ENCODE measurements at places on chromosomes 1 and 21.

DNA sequence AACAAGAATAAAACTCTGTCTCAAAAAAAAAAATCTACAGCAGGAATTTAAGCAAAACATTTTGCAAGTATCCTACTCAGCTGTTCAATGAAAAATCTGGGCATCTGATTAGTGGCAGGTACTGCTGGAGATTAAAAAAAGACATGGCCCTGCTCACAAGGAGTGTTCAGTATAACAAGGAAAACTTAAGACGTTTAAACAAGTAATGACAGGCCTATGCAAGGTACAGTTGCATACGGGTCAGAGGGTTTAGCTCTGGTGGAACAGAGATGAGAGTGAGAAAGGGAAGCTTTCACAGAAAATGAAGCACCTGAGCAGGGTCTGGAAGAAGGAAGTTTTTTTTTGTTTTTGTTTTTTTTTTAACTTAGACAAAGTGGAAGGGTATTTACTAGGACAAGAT is 23.0 kb downstream of the SNRNP40 start:
- DNase-seq = no peak

DNA sequence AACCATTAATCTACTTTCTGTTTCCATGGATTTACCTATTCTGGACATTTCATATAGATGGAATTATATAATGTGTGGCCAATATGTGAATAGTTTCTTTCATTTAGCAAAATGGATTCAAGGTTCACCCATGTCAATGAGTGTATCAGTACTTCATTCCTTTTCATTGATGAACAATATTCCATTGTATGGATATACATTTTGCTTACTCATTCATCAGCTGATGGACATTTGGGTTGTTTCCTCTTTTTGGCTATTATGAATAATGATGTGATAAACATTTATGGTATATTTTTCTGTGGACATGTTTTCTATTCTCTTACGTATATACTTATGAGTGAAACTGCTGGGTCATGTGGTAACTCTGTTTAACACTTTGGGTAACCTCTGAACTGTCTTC is 97.8 kb downstream of the SCMH1 start:
- DNase-seq = no peak

GRCh38 chr1:56002231-56002630 is 577.1 kb downstream of the PLPP3 start:
- DNase-seq = no peak

- no peak for DNase-seq
Observed at GRCh38 chr1:94713472-94714141, 106.5 kb upstream of the SLC44A3 start.

DNA sequence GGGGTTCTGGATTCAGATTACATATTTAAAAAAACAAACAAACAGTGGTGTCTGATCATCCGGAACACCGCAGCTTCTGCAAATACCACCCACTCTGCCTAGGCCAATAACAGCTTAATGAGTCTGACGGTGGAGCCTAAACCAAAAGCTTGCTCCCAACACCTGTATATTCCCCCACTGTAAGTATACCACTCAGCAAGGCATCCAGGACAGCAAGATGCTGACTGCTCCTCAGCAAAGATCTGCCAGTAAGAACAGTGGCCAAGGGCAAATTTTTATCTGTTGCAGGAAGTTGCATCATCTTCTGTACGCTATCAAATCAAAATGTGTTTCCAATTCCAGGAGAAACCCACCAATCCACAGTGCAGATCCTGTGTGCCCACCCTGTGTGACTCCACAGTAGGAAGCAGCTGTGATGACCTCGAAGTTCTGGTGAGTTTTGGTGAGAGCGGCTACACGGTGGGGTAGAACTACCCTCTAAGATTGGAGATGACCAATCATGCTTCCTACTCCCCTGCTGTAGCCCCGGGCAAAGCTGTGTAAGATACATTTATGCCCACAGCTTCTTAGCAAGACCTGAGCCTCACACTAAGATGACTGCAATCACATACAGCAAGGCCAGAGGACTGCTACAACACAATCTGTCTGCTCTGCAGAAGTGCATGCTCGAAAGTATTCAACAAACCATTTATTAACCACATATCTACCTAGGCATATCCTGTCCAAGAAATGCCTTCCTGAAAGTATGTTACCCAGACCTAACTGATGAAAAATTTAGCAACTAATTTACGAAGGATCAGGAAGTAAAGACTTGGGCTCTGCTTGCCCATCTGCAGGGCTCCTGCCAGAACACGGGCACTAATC is 30.5 kb downstream of the SIPA1L2 start:
- DNase-seq = no peak

- DNase-seq = no peak
Observed at GRCh38 chr1:41479000-41479807, 5.3 kb downstream of the EDN2 start.

GRCh38 chr1:167707942-167708341 is 13.8 kb upstream of the MPZL1 start:
- no peak for DNase-seq

- DNase-seq = peak; percentile 66
Observed at GRCh38 chr21:33380483-33380998, 22.7 kb upstream of the IFNGR2 start.

- no peak for DNase-seq
Observed at GRCh38 chr1:180643693-180644092, 11.9 kb downstream of the XPR1 start.

DNA sequence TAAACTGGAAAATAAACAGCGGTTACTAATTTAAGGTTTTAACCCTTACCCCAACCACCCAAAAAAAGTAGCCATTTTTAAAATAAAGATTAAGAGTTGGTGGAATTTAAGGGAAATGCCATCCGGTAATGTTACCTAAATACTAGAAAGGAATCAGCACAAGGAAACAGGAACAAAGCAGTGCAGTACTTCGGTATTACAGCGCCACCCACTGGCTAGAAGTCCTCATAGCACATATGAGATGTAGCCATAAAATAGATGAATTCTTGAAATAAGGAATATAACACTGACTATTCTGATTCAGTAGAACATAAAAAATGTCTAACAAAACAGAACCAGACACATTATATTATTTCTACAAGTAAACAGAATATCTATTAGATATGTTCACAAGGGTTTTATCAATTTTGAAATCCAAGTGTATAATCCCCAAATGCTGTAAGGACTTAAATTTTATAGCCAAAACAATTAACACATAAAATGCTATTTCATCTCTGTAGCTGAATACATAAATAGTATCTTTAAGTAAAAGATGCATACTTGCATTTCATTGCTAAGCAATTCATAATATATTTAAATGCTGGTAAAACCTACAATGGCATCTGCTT is 58.8 kb downstream of the FRRS1 start:
- DNase-seq = peak; percentile 47

DNA sequence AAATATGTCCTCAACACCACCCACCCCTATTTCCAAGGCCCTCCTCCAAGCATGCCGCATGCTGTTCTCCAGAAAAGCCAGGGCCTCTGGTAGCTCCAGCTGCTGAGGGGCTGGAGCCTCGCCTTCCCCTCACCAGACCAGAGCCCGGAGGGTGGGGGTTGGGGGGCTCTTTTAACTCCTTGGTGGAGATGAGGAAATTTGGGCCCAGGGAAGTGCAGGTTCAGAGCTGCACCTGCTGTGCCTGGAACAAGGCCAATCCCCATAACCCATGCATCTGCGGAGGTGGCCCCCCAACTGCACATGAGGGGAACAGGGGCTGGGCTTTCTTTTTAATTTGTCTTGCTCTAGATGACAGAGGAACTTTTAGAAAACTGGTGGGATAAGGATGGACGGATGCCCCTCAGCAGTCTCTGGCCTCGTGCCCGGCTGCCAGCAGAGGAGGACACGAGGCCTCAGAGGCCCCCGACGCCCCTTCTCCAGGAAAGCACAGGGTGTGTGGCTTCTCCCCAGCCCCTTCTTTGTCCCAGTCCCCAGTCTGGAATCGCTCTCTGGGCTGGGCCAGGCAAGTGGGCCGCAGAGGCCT is 550 bp upstream of the SELENON start:
- DNase-seq = no peak

DNA sequence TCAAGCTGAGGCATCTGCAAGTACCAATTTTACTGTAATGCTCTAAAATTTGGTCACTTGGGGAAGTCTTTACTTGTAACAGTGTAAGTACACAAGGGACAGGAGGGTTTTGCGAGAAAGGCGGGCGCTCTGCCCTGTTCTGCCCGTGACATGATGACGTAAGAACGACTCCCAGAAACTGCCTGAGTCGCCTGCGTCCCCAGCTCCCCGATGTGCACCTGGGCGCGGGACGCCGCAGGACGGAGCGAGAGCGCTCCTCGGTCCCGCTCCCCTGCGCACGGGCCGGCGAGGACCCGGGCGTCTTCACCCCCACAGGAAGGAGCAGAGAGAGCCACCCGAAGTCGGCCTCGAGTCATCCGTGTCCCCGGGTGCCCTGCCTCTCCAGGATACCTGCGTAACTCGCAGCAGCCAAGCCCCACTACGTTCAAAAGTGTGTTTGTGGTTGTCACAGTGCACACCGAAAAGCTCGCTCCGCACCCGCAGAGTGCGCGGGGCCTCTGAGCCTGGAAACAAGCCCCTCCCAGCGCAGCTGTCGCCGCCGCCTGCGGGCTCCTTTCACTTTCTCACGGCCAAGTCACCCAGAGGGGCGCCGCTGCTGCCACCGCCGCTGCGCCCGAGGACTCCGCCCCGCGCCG is 3.3 kb upstream of the ZBTB18 start:
- DNase-seq = no peak

DNA sequence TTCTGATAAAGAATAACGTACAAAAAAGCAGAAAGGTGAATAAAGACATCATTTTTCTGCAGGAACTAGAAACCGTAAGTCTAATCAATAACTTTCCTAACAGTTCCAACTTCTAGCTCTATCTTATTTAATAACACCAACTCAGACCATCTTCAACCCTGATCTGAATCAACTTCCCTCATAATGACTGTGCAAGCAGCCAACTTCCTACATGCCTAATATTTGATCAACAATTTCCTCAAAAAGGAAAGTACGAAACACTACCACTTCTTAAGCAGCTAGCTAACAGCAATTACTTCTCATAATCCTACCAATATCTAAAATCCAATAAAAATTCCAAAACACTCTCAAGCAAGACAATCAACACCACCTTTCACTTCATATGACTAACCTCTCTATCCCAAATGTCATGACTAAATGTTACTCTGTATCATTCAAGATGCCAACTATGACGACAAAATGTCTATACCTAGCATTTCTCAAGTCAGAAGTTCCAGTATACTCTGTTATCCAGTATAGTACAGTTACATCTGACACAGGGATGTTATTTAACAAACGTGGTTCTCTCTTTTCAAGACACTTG is 1.7 kb downstream of the COP1 start:
- no peak for DNase-seq

DNA sequence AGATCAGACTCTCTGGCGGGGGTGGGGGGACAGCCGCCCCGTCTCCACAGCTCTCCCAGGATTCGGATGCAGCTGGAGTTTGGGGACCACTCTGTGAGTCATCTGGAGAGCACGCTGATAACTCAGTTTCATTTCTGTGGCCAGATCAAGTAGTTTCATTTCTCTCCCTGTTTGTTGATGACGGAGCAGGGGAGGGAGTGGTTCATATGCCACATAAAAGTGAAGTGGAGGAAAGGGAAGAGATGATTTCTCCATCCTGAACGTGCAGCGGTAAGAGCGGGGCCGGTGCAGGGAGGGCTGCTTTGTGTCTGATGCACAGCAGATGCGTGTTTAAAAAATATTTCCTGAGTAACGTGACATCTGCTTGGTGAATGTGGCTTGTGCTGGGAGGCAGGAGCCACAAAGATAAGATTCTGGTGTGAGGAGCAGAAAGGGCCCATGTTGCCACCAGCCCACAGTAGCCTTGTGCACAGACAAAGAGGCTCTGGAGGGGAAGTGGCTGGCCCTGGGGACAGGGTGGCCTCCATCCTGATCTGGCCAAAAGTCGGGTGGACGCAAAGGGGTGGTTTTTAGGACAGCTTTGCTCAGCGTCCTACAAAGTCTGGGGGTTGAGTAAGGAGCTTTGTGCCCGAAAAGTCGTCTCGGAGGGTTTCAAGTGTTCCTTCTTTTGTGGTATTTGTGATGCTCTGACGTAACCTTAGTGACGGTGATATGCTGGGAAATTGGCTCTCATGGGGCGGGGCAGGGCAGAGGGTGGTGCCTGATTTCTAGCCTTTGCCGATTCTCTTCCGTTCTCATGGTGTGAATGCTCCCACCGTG is at the start of gene MX2:
MX2 (plus strand) TSS at position 242 of the 819 bp plus-strand sequence. CDS start 14,880 bp downstream, outside the sequence.
- peak; percentile 70 for DNase-seq

DNA sequence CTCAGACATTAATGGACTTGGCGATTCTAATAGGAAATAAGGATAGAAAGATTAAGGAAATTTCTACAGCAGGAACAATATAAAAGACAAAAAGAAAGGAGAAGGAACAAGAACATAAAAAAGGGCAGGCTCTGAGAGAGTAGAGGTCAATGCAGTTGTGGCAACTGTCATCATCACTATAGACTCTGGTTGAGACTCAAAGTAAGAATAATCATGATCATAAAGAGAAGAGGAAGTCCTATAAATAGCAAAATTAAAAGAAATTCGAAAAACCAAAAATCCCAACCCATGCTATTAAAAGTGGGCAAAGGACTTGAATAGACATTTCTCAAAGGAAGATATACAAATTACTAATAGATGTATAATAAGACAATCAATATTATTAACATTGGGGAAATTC is 14.4 kb upstream of the XCL1 start:
- DNase-seq = no peak

DNA sequence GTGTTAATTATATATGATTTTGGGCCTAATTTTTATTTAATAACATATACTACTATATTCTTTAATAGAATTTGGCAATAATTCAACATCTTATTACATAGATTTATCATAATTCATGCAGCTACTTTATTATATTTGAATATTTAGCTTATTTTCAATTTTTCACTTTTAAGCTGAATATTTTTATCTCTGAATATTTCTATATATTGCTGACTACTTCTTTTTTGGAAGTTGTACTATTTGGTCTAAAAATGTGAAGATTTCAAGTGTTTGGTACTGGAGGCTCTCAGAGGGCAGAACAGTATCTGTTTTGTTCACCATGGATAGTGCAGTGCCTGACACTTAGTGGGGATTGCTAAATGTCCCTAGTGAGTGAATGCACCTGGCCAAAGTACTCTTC is 389.5 kb downstream of the RYR2 start:
- DNase-seq = no peak

DNA sequence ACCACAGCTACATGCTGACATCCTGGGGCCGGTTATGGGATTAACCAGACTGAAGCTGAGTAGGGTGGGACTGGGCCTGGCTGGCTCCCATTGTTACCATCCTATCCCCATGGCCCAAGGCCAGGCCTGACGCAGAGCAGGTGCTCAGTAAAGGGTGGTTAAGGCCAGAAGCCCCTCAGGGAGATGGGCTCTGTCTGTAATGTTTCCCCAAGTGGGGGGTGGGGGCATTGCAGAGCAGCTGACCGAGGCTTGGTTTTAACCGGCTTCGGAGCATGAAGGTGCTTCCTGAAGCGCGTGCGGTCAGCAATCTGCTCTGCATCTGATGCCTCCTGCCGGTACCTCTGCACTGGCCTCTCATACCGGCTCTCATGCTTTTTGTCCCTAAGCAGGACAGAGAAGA is 83.4 kb upstream of the ACTL8 start:
- DNase-seq = no peak

DNA sequence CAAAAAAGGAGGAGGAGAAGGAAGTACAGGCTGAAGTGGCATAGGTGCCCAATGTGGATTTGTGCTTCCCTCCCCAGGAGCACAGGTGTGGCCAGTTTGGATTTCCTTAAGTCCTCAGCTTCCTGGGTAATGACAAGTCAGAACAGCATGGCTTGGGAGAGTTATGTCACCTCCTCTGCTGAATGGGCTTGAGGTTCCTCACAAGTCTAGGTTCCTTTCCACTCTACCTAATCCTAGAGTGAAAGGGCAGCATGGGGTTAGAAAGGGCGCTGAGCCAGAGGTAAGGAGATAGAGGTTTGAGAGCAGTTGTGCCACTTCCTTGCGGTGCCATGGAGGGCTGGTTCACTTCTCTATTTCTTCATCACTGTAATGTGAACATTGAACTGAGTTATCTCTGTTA is 35.5 kb upstream of the IL20 start:
- no peak for DNase-seq

Measured in T-helper 9 cell (primary cell).